ENCODE measurements at places on chromosomes 7 and 10.

DNA sequence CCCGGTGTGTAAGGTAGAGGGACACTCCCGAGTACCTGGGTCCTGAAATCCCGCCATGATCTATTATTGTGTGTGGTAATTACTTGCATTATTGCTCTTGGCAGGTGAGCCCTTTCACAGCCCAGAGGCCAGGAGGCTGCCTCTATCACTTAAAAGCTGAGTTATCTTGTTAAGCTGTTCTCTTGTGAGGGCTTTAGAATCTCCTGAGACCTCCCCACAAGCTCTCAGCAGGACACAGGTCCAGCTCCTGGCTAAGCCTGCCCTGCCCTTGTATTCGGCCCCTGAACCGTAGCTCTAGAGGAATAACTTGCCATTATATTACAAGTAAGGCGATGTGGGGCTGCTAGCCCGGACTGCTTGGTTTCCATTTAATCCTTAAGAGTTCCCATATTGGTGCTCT lies 13.9 kb downstream of the SND1 start:
- no peak for DNase-seq

DNA sequence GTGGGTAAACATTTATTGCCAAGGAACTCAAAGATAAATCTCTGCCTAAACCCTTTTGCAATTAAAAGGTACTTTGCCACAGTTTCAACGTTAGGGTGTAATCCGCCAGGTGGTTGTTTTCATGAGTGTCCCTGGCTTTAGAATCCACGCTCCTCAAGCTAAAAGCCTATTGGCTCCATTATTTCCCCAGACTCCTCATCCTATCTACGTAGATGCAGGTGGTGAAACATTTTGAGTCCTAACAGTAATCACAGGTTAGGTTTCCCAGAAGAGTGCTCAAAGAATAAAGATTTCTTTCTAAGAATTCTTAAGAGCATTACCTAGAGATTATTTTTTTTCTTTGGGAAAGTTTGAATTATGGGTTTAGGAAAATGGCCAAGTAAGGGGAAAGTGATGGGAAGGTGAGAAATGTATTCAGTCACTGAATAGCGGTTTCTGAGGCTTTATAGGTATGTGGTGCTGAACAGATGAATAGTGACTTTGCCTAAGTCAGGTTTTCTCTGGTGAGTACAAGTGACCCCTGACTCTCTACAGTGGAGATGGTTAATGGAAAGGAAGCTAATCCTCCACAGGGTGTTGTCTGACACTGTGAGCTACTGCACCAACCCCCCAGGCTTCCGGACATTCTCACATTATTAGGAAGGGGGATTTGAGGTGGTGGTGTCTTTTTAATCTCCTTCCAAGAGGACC lies 60.2 kb downstream of the NRP1 start:
- no peak for DNase-seq

GRCh38 chr7:23349484-23350157 lies 50.5 kb downstream of the MALSU1 start:
- DNase-seq: peak; percentile 70

DNA sequence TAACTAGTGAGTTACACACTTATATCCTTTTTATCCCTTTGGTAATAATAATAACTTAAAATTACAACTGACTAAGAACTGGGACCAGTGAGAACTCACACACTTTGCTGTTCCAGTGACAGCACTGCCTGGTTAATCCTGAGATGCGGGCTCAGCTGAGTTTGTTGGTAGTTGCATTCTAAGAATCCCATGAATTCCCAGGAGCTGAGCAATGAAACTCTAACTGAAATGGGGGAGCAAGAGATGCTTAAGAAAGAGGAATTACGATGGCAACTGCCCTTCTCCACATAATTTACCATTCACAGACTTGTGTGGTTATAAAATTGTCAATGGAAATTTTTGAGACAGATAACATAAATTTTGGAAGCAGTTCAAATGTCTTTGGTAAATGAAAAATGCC lies 659.4 kb downstream of the MAGI2 start:
- DNase-seq: no peak

DNA sequence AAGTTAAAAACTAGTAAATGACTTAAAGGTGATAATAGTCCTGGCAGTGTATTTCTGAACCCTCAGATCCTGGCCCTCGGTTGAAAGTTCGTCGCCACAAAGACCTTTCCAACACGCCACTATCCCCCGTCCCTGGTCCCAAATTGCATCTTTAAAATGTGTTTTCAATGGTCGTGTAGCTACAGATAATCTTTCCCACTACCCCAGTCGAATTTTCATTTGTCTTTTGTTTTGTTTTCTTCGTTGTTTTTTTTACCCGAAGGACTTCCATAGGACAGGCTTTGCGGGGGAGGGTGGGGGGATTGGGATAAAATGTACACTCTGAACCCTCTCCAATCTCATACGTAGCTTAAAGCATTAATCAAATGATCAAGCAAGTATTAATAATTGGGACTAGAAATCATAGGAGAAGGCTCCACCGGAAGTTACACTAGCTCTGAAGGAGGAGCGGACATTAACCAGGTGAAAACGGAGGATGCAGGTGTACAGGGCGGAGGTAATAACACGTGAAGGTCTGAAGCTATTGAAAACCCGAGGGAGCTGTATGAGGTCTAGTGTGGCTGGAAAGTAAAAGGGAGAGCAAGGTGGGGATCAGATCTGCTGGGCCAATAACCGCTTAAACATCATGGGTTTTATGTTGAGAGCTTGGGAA lies 32.8 kb upstream of the PHF14 start:
- no peak for DNase-seq

- DNase-seq: no peak
Measured at GRCh38 chr7:102319671-102320070, 33.0 kb downstream of the SH2B2 start.

- no peak for DNase-seq
Measured at GRCh38 chr7:2647594-2648172, 15.9 kb downstream of the TTYH3 start.

- DNase-seq: no peak
Measured at GRCh38 chr10:11727563-11727962, 14.6 kb upstream of the ECHDC3 start.

GRCh38 chr10:66586897-66587679 lies 338.7 kb upstream of the LRRTM3 start:
- DNase-seq: no peak

DNA sequence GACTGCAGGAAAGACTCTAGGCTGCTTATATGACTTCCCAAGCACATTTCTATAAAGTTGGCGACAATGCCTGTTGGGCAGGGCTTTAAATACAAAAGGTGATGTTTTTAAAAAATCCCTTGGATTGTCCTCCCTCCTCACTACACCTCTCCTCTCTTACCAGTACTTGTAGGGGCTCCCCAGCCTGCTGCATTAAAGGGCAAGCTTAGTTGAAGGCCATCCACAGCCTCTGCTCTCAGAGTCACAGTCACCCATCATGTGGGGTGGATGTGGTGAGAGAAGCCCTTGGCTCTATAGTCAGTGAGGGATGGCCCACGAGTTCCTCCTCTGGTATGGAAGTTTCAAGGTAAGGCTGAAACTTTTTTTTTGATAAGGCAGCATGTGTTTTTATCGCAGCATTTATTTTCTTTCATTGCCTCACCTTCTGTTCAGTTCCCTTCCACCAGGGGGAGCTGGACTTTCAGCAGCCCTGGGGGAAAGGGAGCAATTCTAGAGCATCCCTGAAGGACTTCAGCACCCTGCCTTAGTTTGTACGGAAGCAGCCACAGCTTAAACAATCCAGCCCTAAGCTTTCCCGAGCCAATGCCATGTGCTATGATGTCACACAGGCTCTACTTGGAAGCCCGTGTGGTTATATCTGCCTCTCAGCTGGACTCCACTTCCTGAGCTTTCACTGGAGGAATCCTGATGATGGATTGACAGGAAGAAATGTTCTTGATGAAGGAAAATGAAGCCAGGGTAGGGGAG lies 131.9 kb downstream of the CALCR start:
- no peak for DNase-seq

DNA sequence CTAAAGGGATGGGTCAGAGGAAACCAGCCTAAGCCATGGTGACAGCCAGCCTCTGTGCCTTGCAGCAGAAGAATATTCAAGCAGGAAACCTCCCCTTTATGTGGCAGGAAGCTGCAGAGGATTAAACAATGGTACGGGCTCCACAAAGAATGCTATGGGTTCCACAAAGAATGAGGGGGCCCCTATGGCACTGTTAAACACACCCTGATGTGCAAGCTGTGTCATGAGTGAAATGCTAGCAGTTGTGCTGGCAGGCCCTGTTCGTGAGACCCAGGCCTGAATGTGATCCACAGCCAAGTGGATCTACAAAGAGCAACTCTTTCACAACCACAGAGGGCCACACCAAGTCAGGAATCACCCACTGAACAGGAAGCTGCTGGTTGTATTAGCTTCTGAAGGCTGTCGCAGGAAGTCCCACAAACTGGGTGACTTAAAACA lies 68.9 kb downstream of the MYOF start:
- DNase-seq: no peak

DNA sequence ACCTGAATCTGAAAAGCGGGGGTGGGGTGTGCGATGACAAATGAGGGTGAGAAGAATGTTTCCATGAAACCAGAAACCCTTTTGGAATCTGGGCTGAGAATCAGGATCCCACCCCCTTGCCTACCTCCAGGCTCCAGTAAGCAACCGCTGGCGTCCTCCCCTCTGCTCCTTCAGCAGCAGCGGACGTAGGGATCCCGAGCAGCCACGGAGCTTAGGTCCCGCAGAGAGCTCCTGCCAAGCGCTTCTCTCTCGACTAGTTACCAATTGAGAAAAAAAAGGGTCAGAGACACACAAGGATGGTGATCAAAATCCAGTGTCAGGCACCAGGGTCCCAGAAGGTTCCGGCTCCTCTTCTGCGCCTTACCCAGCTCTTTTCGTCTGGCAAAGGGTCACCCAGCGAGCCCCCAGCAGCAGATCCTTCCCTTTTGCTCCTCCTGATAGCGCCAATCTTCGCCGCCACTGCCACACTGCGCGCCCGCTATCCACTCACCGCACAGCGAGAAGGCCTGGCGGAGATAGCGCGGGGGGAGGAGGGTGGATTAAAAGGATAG lies 733.5 kb downstream of the ZWINT start:
- no peak for DNase-seq

GRCh38 chr10:74384615-74385183 lies 233.7 kb downstream of the ADK start:
- DNase-seq: no peak

GRCh38 chr7:77813180-77813579 lies 14.6 kb downstream of the PHTF2 start:
- DNase-seq: no peak

DNA sequence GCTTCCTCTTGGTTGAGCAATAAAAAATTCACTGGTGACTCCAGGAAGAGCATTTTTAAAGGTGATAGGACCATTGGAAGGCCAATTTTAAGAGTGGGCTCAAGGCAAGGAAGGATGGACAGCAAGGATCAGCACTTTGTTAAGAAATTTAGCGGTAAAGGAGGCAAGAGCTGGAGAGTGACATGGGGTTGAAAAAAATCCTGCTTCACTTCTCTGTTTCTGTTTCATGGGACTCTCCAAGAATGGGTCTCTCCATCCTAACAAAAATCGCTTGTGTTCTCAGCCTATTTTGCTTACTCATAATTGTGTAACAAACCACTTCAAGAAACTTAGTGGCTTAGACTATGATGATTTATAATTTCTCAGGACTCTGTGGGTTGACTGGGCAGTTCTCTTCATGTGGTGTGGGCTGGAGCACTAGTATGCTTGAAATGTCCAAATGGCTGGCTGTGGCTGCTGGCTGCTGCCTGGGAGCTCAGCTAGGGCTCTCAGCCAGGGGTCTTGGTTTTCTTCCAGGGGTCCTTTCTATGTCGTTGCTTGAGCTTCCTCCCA lies 59.8 kb upstream of the ZNRF2 start:
- DNase-seq: peak; percentile 49

DNA sequence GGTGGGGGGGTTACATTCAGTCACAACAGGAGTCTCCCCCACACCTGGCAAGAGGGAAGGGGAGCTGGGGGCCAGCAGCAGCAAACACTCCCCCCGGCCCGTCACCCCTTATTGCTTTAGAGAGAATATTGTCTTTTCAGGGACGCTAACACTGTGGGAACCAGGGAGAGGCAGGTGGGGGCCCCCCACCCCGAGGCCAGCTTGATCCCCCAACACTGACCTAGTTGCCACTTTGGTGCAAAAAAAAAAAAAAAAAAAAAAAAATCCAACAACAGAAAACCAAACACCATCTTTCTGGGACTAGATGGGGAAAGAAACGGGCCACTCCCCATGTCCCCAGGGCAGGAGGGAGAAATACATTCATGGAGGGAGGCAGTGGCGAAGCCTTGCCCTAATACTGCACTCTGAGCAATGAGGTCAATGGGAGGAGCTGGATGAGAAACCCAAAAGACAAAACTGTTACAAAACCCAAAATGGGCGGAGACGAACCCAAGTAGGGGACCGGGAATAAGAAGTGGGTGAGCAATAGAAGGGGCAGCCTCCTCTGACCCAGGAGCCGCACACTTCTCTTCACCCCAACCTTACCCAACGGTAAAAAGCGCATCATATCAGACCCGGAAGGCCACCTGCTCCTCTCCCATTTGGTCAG lies 6.5 kb downstream of the GNB2 start:
- DNase-seq: no peak

- DNase-seq: no peak
Measured at GRCh38 chr7:6266699-6267098, 5.7 kb downstream of the CYTH3 start.

GRCh38 chr10:6609625-6610024 lies 29.5 kb upstream of the PRKCQ start:
- DNase-seq: no peak

- no peak for DNase-seq
Measured at GRCh38 chr10:47033541-47034270, 122.5 kb downstream of the PTPN20 start.

DNA sequence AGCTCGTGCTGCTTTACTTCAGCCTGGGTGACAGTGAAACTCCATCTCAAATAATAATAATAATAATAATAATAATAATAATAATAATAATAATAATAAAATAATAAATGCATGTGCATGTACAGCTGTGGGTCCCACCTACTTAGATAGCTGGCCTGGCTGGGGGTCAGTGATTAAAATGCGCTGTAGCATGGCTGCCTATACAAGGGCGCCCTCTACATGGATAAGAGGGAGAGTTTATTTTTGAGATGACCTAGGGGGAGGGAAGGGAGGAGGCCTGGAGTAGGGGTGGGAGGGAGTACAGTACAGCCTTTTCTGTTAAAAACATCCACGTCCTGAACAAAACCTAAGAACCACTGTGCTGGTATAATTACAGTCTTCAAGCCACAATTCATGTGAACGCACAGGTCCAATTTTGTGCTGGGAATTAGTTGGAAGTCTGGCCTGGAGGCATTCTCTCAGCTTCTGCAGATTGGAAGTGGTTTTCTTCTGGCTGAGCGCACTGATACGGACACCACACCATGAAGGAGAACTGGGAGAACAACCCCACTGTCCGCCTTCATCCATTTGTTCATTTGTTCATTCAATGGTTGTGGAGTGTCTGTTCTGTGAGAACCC lies 146.5 kb downstream of the TMEM178B start:
- DNase-seq: no peak
